ENCODE measurements at places on chromosomes 7 and 10.

- no peak for DNase-seq
These were observed 58.7 kb upstream of the VSTM2A start for GRCh38 chr7:54483523-54483922.

GRCh38 chr7:19009936-19010280 lies 107.5 kb downstream of the TWIST1 start:
- no peak for DNase-seq

- DNase-seq: no peak
These were observed 47.2 kb downstream of the SORBS1 start for GRCh38 chr10:95513941-95514392.

DNA sequence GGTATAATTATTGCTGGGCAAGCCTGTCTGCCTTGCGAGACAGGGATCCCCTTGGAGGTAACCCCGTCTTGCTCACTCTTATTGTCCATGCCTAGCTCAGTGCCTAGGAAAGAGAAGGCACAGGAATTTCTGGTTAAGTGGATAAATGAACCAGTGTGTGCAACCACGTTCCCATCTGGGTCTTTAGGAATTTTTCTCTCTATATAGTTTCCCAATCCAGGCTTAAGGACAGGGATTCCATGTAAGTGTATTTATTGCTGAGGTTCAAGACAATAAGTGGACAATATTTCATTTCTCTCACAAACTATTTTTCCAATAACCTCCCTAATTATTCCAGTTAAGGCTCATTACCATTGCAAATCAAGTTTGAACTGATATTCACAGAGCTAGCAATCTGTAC lies 8.9 kb upstream of the ADAM12 start:
- DNase-seq: no peak

DNA sequence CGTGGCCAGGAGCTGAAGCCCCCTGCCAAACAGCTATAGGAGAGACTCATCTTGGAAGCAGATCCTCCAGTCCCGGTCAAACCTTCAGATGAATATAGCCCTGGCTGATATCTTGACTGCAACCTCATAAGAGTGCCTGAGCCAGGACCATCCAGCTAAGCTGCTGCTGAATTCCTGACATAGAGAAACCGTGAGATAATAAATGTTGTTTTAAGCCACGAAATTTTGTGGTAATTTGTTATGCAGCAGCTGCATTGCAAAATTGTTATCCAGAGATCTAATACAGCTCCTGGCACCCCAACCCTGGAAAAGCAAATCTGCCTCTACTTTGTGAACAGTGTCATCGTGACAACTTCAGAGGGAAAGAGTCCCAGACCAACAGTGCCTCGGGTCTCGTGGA lies 119.9 kb downstream of the CREB5 start:
- DNase-seq: no peak

DNA sequence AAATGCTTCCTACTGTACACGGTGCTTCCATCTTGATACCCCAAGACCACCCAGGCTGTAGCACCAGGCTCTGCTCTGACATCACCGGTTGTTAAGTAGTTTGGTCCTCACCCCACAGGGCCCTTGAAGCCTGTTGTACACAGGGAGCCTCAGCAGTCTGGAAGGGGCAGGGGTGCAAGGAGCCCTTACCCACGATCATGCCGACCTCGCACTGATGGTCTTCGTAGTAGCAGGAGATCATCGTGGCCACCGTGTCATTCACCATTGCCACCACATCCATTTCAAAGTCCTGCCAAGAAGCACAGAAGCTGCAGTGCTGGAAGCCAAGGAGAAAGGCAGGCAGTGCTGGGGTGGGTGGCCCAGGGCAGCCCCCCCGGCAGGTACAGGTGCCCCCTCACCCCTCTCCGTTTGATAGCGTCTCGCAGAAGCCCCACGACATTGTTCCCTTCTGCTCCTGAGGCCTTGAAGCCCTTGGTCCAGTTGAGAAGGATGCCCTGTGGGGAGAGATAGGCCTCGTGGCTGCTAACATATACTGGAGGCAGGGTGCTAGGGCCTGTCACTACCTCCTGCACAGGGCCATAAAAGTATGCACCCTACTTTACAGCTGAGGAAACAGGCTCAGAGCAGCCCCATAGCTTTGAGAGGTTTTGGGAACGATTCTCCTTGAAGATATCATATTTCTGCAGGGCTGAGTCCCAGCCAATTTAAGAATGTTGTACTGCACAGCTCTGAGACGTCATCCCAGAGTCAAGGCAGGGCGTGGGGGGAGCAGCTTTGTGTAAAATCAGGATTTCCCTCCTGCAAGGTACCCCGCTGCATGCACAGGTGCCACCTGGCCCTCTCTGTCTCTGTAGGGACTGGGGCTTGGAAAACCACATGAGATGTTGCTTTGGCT lies 8.7 kb upstream of the MYL7 start:
- no peak for DNase-seq

DNA sequence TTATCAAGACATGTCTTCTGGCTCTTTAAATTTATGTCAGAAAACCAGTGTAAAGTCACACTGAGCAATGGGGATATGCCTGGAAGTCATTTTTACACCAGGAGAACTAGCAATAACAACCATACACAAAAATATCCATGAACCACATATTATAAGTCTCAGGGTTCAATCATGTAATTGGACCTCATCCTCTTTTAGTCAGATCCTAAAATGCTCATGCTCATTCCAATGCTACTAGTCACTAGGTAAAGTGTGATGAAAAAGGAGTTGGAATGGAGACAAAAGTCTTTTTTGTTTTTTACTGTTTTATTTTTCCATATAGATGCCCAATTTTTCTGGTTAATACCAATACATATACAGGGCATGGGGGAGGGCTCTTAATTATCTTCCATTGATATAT lies 306.1 kb downstream of the DGKB start:
- DNase-seq: no peak

GRCh38 chr10:50610368-50610767 lies 13.4 kb downstream of the SGMS1 start:
- DNase-seq: no peak

DNA sequence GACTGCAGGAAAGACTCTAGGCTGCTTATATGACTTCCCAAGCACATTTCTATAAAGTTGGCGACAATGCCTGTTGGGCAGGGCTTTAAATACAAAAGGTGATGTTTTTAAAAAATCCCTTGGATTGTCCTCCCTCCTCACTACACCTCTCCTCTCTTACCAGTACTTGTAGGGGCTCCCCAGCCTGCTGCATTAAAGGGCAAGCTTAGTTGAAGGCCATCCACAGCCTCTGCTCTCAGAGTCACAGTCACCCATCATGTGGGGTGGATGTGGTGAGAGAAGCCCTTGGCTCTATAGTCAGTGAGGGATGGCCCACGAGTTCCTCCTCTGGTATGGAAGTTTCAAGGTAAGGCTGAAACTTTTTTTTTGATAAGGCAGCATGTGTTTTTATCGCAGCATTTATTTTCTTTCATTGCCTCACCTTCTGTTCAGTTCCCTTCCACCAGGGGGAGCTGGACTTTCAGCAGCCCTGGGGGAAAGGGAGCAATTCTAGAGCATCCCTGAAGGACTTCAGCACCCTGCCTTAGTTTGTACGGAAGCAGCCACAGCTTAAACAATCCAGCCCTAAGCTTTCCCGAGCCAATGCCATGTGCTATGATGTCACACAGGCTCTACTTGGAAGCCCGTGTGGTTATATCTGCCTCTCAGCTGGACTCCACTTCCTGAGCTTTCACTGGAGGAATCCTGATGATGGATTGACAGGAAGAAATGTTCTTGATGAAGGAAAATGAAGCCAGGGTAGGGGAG lies 131.9 kb downstream of the CALCR start:
- peak; percentile 3 for DNase-seq

DNA sequence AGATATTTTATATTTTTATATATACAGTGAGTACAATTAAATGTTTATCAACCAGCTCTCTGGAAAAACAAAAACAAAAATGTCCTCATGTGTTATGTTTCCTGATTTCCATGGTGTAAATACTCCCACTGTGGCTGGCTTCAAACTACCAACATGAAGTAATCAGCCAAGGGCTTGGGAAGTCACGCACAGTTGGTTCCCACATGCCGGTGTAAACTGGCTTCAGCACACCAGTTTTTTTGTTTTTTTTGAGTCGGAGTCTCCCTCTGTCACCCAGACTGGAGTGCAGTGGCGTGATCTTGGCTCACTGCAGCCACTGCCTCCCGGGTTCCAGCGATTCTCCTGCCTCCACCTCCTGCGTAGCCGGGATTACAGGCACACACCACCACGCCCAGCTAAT lies 11.8 kb downstream of the OSBPL3 start:
- no peak for DNase-seq

- DNase-seq: no peak
These were observed 72.2 kb downstream of the DAGLB start for GRCh38 chr7:6375348-6376101.

GRCh38 chr7:41930538-41931262 lies 227.8 kb upstream of the INHBA start:
- DNase-seq: no peak

- DNase-seq: no peak
These were observed 283.4 kb downstream of the TFEC start for GRCh38 chr7:115747174-115747573.

DNA sequence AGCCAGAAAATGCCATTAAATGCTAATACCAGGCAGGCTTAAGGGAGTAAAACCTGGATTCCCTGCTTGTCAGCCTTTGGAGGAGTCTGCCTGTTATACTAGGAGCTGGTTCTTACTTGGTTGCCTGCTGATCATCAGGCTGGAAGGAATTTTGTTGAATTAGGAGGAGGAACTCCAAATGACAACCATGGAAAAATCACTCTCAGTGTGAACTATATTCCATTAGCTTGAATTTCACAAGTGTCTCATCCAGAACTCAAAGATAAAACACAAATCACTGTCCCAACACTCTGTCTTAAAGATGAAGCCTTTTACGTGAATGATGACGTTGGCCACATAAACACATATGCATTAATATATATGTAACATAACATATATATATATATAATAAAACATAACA lies 238.9 kb upstream of the PLXDC2 start:
- DNase-seq: no peak

- no peak for DNase-seq
These were observed 27.6 kb upstream of the BMS1 start for GRCh38 chr10:42755028-42755451.

GRCh38 chr7:83484266-83484665 lies 164.7 kb downstream of the SEMA3E start:
- no peak for DNase-seq

All from stimulated activated CD8-positive, alpha-beta memory T cell treated with anti-CD3 and anti-CD28 coated beads, Interleukin-7, amount 100 ng/mL, for 1 hour (primary cell).